ENCODE measurements at places on chromosomes 2 and 18.

GRCh38 chr2:54723996-54724559 lies 616 bp downstream of the EML6 start:
- DNase-seq: no peak

DNA sequence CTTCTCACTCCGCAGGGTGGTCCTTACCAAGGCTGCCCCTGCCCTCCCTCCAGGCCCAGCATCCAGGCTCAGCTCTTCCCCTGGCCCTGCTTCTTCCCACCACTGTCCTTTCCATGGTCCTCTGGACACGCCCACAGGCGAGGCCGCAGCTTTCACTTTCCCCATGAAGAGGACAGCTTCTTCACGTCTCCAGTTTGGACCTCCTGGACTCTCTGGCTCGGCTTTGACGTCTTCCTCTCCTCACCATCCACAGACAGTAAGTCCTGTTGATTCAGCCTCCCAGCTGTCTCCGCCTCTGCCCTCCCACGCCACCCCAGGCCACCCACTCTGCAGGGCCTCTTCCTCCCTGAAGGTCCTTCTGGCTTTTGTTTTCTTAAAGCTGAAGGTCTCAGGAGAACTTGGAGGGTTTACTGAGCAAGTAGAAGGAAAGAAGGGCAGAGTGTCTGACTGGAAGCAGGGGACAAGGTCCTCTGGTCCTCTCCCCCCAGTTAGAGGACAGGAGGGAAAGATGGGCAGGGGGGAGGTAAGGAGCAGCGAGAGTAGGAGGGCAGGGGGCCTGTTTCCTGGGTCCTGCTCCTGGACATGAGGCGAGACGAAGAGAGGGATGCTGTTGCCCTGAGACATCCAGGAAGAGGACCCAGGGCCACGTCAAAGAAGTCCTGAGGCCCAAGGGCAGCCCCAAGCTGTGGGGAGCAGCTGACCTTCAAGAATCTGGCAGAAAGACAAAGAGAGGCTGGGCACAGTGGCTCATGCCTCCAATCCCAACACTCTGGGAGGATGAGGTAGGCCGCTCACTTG lies 24.7 kb upstream of the NMUR1 start:
- DNase-seq: peak; percentile 31

GRCh38 chr18:48942554-48943261 lies 8.1 kb downstream of the SMAD7 start:
- DNase-seq: no peak

GRCh38 chr18:74351354-74351753 lies 35.7 kb downstream of the C18orf63 start:
- no peak for DNase-seq

DNA sequence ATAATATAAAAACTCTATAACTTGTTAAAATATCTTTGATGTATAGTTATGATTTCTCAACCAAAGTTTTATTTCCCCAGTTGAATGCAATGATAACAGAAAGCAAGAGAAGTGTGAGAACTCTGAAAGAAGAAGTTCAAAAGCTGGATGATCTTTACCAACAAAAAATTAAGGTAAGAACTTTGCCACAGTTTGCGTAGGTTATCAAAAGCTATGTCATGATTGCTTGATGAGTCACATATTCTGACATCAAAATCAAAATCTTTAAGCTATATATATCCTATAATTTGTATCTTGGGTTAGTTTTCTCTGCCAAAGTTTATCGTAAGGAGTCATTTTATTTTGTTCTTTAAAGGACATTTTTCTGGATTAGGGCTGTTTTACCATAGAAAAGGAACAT lies 35.0 kb downstream of the NDC80 start:
- DNase-seq: no peak

Data from KBM-7 (cell line).